ENCODE measurements at places on chromosomes 13 and 19. TPM values are rescaled to one million over a fixed set of nuclear protein-coding genes. Genes with fewer than 3 reads are reported as not detected.
A peak's percentile ranks its signal among the peaks of the same experiment; 100 is the strongest.

- peaks cover 31% of the 10 kb centered on the region for H3K36me3 ChIP-seq
- no peak overlapping the region for H3K4me3 ChIP-seq
- H3K27me3 ChIP-seq, result no peaks in the 10 kb centered on the region
- no peak for DNase-seq
Observed at GRCh38 chr19:15173746-15174404, 26.9 kb downstream of the NOTCH3 start.

GRCh38 chr19:31177246-31177645 is 172.0 kb downstream of the TSHZ3 start:
- DNase-seq, result no peak
- H3K27ac ChIP-seq, result no peak overlapping the region
- H3K4me1 ChIP-seq, result peaks cover 6% of the 10 kb centered on the region
- H3K4me3 ChIP-seq, result no peak overlapping the region

The PDE4C gene
- total RNA-seq, result not detected

The NLRP5 gene
- total RNA-seq, result not detected

The VSTM1 gene
- not detected for total RNA-seq

GRCh38 chr19:11152318-11153062 is 3.1 kb downstream of the SPC24 start:
- no peak for DNase-seq
- H3K36me3 ChIP-seq, result no peaks in the 10 kb centered on the region
- peak overlapping the region; percentile 99 for H3K27ac ChIP-seq
- peak overlapping the region; percentile 20 for H3K4me3 ChIP-seq
- no peaks in the 10 kb centered on the region for H3K27me3 ChIP-seq

- DNase-seq, result no peak
- no peak overlapping the region for H3K27ac ChIP-seq
- no peaks in the 10 kb centered on the region for H3K4me1 ChIP-seq
- H3K4me3 ChIP-seq, result no peak overlapping the region
Observed at GRCh38 chr13:113792236-113792770, 33.3 kb downstream of the TMEM255B start.

DNA sequence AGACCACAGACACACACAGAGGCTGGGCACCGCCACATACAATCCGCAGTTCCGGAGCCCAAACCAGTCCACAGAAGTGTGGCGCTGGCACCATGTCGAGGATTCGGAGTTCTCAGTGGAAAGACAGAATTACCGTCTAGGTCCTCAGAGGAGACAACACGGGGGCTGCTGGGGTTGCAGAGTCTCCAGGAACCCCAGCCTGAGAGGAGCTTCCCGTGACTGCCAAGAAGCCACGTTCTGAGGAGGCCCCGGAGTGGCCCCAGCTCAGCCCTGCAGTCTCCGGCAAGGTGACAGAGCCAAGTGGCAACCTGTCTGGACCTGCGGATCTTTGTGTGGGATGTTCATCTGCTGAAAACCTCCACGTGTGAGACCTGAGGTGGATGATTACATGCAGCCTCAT is 7.3 kb upstream of the ADPRHL1 start:
- peaks cover 9% of the 10 kb centered on the region for H3K4me1 ChIP-seq
- peaks cover 16% of the 10 kb centered on the region for H3K36me3 ChIP-seq
- no peaks in the 10 kb centered on the region for H3K27me3 ChIP-seq
- no peak overlapping the region for H3K4me3 ChIP-seq

The NCCRP1 gene
- not detected for total RNA-seq

The LGALS13 gene
- total RNA-seq, result not detected

The SIGLEC12 gene
- not detected for total RNA-seq

DNA sequence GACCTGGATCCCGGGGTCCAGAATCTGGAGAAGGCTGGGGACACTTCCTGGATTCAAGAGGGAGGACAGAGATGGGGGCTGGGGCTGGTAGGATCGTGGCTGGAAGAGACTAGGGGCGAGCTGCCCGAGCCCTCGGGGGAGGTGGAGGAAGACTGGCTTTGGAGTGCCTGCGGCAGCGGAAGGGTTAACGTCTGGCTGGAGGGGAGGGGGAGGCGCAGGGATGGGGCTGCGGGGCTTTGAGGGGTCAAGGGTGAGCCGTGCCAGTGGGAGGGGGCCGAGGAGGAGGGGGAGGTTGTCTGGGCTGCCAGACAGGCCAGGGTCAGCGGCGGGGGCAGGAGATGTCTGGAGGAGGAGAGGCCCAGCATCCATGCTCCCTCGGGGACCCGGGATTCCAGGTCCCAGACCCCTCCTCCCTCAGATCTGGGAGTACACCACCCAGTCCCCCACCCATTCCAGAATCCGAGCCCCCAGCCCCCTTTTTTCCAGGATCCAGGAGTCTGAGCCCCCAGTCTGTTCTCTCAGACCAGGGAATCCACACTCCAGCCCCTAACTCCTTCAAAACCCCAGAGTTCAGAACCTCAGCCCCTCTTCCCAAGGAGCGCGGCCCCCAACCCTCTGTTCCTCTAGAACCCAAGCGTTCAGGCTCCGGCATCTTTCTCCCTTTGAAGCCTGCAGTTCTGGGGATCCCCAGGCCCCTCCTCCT is 3.2 kb upstream of the SPACA6 start:
- peak overlapping the region; percentile 94 for H3K27ac ChIP-seq
- H3K27me3 ChIP-seq, result no peaks in the 10 kb centered on the region
- peak overlapping the region; percentile 88 for H3K4me3 ChIP-seq
- H3K4me1 ChIP-seq, result peaks cover 57% of the 10 kb centered on the region

DNA sequence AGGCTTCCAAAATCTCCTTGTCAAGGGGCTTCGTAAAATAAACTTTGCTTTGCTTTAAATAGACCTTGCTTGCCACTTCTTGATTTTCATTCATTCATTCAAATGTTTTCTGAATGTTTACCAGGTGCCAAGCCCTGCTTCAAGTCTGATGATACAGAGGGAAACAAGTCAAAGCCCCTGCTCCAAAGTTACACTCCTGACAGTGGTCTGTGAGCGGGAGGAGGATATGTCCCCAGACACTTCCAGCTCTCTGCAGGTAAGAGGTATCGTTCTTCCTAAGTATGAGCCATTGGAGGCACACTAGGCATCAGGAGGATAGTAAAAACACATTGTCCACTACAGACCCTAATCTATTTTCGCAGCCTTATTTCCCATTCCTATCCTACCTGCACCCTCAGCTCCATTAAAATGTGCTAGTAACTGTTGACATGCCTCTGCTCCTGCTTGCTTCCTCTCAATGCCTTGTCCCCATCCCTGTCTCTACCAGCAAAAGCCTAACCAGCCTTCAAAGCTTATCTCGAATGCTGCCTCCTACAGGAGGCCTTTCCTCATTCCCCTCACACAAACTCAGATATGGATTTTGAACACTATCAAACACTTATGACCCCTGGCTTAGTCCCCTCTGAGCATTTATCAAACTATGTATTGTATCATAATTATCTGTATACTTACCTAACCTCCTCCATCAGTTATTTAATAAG is 6.2 kb upstream of the WBP4 start:
- H3K4me3 ChIP-seq, result no peak overlapping the region
- peak overlapping the region; percentile 22 for H3K27ac ChIP-seq
- peaks cover 4% of the 10 kb centered on the region for H3K36me3 ChIP-seq
- no peak for DNase-seq
- peaks cover 79% of the 10 kb centered on the region for H3K4me1 ChIP-seq

- H3K27me3 ChIP-seq, result no peaks in the 10 kb centered on the region
- H3K4me3 ChIP-seq, result peak overlapping the region; percentile 97
- peaks cover 55% of the 10 kb centered on the region for H3K4me1 ChIP-seq
- peak overlapping the region; percentile 99 for H3K27ac ChIP-seq
Observed at GRCh38 chr19:12792051-12792852, 966 bp downstream of the JUNB start.

DNA sequence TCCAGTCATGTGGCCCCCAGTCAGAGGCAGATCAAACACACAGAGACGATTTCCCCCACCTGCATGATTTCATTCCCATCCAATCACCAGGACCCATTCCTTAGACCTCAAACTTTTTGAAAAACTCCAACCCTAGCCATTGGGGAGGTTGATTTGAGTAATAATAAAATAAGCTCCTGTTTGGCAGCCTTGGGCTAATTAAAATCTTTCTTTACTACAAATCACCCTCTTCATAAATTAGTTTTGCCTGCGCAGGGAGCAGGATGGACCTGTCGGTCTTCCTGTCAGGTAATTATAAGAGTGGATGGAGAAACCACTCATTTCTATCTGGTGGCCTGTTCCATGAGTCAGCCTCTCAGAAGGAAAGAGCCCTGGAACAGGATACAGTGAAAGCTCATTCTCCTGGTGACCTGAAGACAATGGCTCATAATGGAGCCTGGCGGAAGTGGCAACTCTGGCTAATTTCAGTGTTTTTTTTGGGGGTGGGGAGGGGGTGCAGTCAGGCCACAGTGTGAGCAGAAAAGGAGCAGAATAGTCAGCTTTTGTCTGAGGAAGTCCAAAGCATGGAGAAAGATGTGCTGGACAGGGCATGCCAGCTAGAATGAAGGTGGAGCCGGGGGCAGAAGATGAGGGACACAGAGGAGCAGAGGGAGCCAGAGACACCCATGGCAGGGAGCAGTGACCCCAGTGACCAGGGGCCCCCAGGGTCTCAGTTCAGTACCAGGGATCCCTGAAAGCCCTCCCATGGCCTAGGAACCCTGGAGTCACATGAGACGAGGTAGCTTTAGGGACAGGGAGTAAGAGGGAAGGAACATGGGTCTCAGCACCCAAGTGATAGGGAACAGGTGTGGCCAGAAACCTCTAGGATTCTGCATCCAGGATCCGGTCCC is 31.8 kb upstream of the PSG9 start:
- no peaks in the 10 kb centered on the region for H3K4me1 ChIP-seq
- DNase-seq, result no peak
- no peaks in the 10 kb centered on the region for H3K27me3 ChIP-seq
- H3K27ac ChIP-seq, result no peak overlapping the region
- no peak overlapping the region for H3K4me3 ChIP-seq

DNA sequence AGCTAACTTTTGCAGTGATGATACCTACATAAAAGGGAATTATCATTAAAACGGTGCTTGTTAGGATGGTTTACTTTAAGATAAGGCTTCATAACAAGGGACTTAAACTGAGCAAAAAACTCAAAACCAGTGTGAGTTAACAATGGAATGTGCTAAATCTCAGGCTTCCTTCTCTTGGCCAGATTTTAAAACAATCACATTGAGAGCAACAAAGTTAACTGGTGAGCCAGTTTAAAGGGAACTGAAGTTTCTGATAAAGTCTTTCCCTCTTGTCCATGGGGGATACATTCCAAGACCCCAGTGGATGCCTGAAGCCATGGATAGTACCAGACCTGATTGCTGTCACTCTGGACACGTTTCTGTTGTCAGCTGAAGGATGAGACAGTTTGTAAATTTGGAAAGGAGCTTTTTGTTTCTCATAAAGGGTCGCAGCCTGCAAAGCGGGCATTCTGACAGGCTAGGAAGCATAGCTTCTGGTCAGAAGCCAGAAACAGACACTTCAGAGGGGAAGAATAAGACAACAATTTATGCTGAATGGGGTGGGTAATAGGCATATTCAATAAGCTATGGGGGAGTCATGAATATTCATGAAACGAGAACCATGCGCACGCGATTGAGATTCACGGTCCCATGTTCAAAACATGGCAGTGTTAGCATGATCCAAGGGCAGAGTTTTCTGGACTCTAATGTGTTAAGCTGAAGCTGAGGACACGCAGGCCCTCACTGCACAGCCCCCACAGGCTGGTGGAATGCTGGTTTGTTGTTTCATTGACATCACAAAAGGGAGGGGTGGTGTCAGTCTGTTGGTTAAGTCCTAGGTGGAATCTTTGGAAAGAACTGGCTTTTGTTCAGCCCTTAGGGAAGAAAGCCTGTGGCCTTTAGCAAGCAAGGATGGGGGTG is 150.6 kb upstream of the RNF113B start:
- peak overlapping the region; percentile 45 for H3K4me3 ChIP-seq
- H3K4me1 ChIP-seq, result peaks cover 87% of the 10 kb centered on the region
- no peaks in the 10 kb centered on the region for H3K27me3 ChIP-seq
- no peaks in the 10 kb centered on the region for H3K36me3 ChIP-seq

DNA sequence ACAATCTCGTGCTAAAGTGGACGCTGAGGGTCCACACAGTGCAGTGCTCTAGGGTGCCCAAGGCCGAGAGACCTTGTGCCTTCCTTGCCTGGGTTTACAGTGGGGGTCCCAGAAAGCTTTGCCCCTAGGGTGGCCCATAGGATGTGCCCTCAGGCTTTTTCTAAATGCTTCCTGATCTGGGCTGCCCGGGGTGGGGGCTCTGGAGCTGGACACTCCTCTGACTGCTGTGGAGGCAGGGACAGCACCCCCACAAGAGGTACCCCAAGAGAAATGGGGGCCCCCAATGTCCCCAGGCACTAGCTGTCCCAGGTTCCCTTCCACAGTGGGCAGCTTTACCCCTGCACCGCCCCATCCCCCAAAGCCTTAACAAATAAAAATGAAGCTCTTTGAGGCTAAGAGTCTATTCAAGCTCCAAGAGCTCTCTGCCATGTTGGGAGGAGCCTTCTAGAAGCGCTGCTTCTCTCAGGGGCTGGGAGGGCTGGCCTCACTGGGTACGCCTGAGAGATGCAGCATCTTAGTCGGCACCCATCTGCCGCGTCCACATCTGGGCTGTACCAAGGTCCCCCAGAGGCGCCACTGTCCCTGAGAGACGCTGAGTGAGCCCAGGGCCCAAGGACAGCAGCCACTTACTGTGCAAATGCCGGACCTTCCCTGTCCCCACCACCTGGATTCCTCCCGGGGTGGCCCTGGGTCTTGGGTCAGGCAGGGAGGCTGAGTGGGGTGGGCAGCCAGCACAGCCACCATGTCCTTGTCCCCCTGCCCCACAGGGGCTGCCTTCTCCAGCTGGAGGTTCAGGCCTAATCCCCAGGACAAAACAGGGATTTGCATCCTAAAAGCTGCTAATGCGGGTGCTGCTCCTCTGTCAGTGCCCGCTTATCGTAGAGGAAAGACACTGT is 27.4 kb downstream of the CEBPA start:
- DNase-seq, result no peak
- no peaks in the 10 kb centered on the region for H3K36me3 ChIP-seq
- H3K27ac ChIP-seq, result no peak overlapping the region
- H3K27me3 ChIP-seq, result no peaks in the 10 kb centered on the region
- H3K4me1 ChIP-seq, result peaks cover 16% of the 10 kb centered on the region

- H3K36me3 ChIP-seq, result peaks cover 4% of the 10 kb centered on the region
- H3K4me3 ChIP-seq, result no peak overlapping the region
- no peaks in the 10 kb centered on the region for H3K4me1 ChIP-seq
- no peaks in the 10 kb centered on the region for H3K27me3 ChIP-seq
Observed at GRCh38 chr13:38090913-38091312, 221.3 kb upstream of the TRPC4 start.

DNA sequence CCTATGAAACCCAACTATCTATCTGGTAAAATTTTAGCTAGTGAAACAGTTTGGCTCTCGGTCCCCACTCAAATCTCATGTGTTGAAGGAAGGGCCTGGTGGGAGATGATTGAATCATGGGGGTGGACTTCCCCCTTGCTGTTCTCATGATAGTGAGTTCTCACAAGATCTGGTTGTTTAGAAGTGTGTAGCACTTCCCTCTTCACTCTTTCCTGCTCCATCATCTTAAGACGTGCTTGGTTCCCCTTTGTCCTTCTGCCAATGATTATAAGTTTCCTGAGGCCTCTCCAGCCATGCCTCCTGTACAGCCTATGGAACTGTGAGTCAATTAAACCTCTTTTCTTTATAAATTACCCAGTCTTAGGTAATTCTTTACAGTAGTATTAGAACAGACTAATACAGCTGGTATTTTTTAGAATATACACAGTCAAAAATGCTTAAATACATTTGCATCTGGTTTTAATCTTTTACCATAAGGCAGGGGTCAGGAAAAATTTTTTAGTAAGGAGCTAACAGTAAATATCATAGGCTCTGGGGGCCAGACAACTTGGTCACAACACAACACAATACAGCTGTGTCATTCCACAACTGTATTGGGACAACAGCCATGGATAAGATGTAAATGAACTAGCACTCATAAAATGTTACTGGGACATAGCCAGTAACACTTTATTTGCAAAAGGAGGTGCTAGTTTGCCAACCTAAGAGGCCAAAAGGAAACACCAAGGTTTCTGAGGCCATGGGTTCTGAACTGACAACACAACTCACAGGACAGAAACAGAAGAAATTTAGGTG is 24.3 kb downstream of the DZIP1 start:
- H3K27ac ChIP-seq, result no peak overlapping the region
- H3K36me3 ChIP-seq, result peaks cover 39% of the 10 kb centered on the region
- H3K4me3 ChIP-seq, result no peak overlapping the region
- no peak for DNase-seq
- H3K27me3 ChIP-seq, result no peaks in the 10 kb centered on the region
